ENCODE measurements at places on chromosomes 11 and 22. TPM values are rescaled to one million over a fixed set of nuclear protein-coding genes. Genes with fewer than 3 reads are reported as not detected.

The GPR137 gene
- total RNA-seq, result 32.5 TPM

The TMPRSS5 gene
- total RNA-seq, result not detected

The APOA4 gene
- total RNA-seq, result not detected

GRCh38 chr11:44627911-44628729 is 62.7 kb downstream of the CD82 start:
- no peak for DNase-seq
- H3K27me3 ChIP-seq, result no peaks in the 10 kb centered on the region
- peaks cover 2% of the 10 kb centered on the region for H3K4me1 ChIP-seq
- no peak overlapping the region for H3K27ac ChIP-seq
- no peak overlapping the region for H3K4me3 ChIP-seq

The TMEM191B gene
- 26.3 TPM for total RNA-seq

DNA sequence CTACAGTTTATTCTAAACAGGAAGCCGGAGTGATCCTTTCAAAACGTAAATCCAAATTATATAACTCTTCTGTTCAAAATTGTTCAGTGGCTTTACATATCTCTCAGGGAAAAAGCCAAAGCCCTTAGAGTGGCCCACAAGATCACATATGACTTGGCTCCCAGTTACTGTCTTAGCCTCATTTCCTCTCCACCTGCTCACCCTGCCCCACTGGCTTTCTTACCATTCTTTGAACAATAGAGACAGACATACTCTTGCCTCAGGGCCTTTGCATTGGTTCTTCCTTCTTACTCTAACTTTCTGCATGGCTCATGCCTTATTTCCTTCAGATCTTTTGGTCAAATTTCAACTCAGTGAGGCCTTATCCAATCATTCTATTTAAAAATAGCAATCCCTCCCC is 52.1 kb downstream of the STIM1 start:
- H3K36me3 ChIP-seq, result no peaks in the 10 kb centered on the region
- H3K4me1 ChIP-seq, result no peaks in the 10 kb centered on the region
- H3K27ac ChIP-seq, result no peak overlapping the region
- no peak overlapping the region for H3K4me3 ChIP-seq

GRCh38 chr11:12853325-12853651 is 155.8 kb upstream of the RASSF10 start:
- peaks cover 11% of the 10 kb centered on the region for H3K4me1 ChIP-seq
- no peak for DNase-seq
- H3K4me3 ChIP-seq, result no peak overlapping the region
- no peak overlapping the region for H3K27ac ChIP-seq

DNA sequence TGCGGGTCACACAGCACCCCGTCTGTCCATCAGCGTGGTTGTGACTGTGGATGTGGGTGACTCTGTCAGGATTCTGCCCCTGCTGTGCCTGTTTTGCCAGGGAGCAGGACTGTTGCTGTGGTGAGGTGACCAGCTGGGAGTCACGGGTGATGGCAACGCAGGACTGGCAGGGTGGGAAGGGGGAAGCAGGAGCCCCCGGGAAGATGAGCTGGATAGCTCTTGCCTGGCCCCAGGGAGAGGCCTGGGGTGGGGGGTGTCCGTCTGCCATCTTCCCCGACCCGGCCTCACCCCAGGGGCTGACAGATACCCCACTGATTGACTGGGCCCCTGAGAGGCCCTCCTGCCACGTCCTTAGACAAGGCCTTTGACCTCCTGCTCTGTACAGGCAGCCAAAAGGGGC is 34.3 kb upstream of the TSPAN18 start:
- H3K4me1 ChIP-seq, result no peaks in the 10 kb centered on the region
- no peaks in the 10 kb centered on the region for H3K27me3 ChIP-seq
- DNase-seq, result no peak
- H3K4me3 ChIP-seq, result no peak overlapping the region

- H3K4me3 ChIP-seq, result no peak overlapping the region
- peak; percentile 56 for DNase-seq
- H3K4me1 ChIP-seq, result peaks cover 12% of the 10 kb centered on the region
- H3K27me3 ChIP-seq, result no peaks in the 10 kb centered on the region
Observed at GRCh38 chr11:2382936-2383851, 6.1 kb downstream of the CD81 start.

DNA sequence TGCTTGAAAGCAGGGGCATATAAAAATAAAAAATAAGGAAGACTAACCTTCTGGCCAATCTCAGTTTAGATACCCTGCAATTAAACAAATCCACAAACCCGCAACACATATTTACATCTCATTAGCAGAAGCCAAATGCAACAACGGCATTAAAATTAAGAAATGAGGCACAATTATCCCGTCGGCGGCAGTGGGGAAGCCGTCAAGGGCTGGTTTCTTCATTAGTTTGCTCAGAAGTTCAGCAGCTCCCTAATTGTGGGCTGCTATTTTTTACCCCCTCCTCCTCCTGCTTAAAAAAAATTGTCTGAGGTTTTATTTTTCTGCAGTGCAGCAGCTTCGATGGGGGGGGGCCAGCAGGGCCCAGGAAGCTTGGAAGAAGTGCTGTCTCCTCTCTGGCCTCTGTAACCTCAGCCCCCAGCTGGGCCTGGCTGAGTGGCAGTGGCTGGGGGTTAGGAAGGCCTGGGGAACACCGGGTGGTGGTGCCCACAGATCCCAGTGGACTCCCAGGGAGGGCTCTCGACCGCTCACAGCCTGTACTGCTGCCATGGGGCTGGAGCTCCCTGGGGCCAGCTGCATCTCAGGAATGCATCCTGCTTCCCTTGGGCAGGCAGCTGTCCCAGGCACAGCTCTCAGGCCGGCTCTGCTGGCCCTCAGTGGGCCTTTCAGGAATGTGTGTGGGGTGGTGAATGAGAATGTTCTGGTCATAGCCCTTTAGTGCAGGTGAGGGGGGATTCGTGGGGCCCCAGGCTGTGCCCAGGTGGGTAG is 148.7 kb upstream of the B3GAT1 start:
- no peaks in the 10 kb centered on the region for H3K4me1 ChIP-seq
- H3K4me3 ChIP-seq, result no peak overlapping the region
- peak; percentile 34 for DNase-seq
- H3K27me3 ChIP-seq, result no peaks in the 10 kb centered on the region
- no peaks in the 10 kb centered on the region for H3K36me3 ChIP-seq

GRCh38 chr11:62613291-62613778 is 278 bp downstream of the ROM1 start:
- peaks cover 8% of the 10 kb centered on the region for H3K4me1 ChIP-seq
- no peak for DNase-seq
- H3K4me3 ChIP-seq, result peak overlapping the region; percentile 83
- H3K36me3 ChIP-seq, result no peaks in the 10 kb centered on the region

Data from GM23338 (cell line).